SHP77 treated with DMSO at 0.1 percent for 48 hours (cell line): ENCODE measurements at places on chromosomes 7 and 10.

GRCh38 chr10:7408291-7409044, 2.4 kb downstream of the SFMBT2 start:
- peak; percentile 44 for DNase-seq

DNA sequence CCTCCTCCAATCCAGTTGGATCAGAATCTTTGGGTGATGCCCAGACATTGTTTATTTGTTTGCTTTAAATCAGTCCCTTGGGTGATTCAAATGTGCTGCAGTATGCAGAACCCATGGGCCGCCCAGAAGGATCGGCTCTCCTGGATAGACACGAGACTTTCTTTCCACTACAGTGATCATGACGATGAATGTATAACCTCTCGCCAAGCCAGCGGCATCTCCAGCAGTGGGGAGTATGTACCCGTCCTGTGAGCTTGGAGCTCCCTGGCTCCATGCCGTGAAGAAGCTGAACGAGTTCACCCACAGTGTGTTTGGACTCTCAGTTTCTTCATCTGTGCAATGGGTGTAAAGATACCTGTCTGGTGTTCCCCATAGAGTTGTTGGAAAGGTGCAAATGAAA, 162.3 kb downstream of the CAMK1D start:
- DNase-seq, result no peak

DNA sequence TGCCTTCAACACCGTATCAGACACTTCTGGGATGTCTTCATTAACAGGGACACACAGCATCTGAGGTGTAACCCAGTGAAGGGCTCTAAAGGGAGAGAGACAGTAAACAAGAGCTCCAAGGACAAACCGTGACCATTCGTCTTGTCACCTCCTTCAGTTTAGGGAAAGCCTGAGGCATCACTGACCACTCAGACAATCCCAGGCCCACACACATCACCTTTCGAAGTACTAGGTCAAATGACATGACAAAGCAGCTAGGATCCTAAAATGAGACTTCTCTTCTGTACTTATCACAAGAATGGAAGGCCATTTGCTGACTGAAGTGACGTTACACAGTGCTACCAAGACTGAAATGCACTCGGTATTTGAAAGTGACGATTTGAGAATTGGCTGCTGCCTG, 200.7 kb upstream of the KCTD7 start:
- no peak for DNase-seq

- DNase-seq, result no peak
Observed at GRCh38 chr10:129385600-129385999, 81.4 kb upstream of the MGMT start.

DNA sequence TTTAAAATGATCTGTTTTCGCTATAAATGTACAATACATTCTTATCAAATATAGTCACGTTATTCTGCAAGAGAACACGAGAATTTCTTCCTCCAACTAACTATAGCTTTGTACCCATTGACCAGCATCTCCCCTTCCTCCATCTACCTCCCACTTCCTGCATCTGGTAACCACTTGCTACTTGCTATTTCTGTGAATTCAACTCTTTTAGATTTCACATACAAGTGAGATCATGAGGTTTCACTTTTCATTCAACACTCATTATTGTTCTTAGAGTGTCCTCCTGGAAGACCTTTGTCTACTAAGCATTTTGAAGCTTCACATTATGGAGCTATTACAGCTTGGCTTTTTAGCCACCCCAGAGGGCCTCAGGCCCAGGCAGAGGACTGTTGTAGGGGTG, 741.3 kb upstream of the FZD8 start:
- DNase-seq, result no peak

GRCh38 chr7:122864016-122864415, 22.2 kb downstream of the CADPS2 start:
- DNase-seq, result no peak
